ENCODE measurements at places on chromosomes 11 and 22.

- DNase-seq = no peak
Measured at GRCh38 chr11:120173019-120173705, 35.2 kb upstream of the TRIM29 start.

DNA sequence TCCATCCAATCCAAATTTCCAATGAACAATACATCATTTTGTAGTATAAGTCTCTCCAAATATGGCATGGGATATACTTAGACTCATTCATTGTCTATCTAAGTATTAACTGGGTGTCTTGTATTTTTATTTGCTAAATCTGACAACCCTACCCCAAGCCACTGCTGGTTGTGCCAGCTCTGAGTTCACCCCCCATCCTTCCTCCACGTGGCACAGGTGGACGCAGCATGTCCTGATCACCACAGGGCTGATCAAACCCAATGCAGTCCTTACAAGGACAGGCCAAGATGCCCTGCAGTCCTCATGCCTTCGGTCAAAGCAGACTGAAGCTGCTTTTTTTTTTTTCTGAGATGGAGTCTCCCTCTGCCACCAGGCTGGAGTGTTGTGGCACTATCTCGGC, 62.8 kb downstream of the SYN3 start:
- no peak for DNase-seq

GRCh38 chr11:70717936-70718595, 319.7 kb downstream of the CTTN start:
- DNase-seq = no peak

DNA sequence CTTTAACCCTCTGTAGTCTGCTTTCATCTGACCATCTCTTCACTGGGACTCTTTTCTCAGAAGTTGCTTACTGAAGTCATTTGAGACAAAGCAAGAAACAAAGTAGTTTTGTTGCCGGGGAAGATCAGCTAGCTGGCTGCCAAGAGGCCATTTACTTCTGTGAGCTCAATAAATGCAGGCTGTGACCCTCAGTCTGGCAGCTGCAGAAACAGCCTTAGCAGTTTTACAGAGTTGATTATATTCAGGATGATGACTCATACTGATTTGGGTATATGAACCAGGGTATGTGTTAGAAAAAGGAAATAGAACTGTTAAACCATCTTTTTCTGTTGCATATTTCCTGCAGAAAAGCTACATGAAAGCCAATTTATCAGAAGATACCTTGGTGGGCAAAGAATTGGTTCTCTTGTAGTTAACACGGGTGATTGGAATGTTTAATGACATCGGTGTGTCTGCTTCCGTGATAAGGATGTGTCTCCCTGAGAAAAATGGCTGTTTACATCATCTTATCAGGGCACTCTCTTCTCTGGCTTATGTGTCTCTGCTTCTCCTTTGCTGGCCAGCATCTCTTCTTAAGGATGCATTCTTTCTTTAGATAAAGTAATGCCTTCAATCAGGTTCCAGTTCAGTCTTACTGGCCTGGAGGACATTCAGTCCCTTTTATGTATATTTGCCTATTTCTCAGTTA, 18.5 kb downstream of the FIBIN start:
- no peak for DNase-seq

DNA sequence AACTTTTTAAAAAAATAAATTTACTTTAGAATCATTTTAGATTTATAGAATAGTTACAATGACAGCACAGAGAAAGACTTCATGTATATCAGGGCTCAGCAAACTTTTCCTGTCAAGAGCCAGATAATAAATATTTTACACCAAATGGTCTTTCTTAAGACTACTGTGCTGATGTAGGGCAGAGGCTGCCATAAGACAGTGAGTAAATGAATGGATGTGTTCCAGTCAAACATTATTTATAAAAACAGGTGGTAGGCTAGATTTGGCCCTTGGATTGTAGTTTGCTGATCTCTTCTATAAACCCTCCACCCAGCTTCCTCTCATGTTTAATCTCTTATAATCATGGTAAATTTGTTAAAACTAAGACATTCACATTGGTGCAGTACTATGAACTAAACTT, 33.0 kb downstream of the CECR2 start:
- no peak for DNase-seq

- no peak for DNase-seq
Measured at GRCh38 chr11:27783701-27784355, 83.6 kb upstream of the BDNF start.

- no peak for DNase-seq
Measured at GRCh38 chr11:80598905-80599304, 1158.1 kb upstream of the TENM4 start.

DNA sequence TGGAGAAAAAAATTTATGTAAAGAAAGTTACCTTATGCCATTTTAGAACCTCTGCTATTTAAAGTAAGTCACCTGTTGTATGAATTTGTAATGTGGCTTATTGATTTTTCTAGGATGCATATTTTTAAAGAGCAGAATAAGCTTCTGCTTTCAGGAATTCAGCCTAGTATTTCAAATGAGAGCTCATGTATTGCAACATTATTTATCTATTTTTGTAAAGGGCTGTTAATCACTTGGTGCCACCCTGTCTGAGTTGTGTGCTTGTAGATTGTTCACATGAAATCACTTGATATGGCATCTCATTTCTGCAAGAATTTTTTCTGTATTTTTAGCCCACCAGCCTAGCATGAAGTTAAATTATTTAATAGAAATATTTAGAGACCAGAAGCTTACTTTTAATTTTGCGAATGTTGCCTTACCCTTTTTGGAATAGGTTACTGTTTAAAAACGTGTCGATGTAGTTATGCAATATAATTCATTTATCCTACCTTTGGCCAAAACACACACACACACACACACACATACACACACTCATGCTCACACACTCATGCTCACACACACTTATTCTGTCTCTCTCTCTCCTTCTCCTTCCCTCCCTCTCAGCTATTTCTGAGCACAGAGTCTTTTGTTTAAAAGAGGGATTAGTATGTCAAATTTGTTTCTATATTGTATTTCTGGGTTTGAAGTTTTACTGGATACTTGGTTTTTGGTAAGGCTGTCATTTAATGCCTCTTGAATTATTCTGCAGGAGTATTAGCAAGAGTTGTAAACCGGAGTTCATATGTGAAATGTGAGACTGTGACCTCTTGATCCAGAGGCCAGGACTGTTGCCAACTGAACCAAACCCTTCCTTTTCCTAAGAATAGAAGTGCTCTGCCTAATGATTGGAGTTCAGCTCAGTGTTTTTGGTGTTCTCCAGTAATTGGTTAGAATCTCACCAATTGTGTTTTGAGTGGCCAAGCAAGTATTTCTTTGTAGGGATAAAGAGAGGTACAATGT, 34.4 kb downstream of the YAP1 start:
- DNase-seq = no peak

- no peak for DNase-seq
Measured at GRCh38 chr11:130223291-130223971, 63.8 kb downstream of the ST14 start.

DNA sequence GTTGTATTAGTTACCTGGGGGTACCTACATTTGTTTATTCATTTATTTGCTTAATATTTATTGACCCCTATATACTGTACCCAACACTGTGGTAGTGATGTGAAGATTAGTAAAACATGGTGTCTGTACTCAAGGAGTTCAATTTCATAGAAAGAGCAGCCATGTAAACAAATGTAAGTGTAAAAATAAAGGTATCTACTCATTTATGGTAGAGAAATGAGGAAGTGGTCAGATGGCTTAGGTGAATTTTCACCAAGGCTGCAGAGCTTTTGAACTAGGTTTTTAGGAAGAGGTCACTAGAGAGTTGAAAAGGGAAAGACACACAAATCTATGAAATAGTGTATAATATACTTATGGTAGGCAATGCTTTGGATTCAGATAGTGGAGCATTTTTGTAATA, 11.1 kb downstream of the CTR9 start:
- DNase-seq = no peak

GRCh38 chr11:45666648-45667642, 1.5 kb upstream of the CHST1 start:
- no peak for DNase-seq

- peak; percentile 5 for DNase-seq
Measured at GRCh38 chr11:124970925-124971324, 16.9 kb downstream of the CCDC15 start.

- no peak for DNase-seq
Measured at GRCh38 chr22:23053912-23054530, 16.3 kb upstream of the GNAZ start.

- DNase-seq = peak; percentile 26
Measured at GRCh38 chr11:121372671-121373429, 79.3 kb upstream of the SORL1 start.

GRCh38 chr22:45632791-45633515, 38.7 kb upstream of the ATXN10 start:
- DNase-seq = no peak

- DNase-seq = no peak
Measured at GRCh38 chr11:62010935-62011528, 43.6 kb upstream of the FTH1 start.

DNA sequence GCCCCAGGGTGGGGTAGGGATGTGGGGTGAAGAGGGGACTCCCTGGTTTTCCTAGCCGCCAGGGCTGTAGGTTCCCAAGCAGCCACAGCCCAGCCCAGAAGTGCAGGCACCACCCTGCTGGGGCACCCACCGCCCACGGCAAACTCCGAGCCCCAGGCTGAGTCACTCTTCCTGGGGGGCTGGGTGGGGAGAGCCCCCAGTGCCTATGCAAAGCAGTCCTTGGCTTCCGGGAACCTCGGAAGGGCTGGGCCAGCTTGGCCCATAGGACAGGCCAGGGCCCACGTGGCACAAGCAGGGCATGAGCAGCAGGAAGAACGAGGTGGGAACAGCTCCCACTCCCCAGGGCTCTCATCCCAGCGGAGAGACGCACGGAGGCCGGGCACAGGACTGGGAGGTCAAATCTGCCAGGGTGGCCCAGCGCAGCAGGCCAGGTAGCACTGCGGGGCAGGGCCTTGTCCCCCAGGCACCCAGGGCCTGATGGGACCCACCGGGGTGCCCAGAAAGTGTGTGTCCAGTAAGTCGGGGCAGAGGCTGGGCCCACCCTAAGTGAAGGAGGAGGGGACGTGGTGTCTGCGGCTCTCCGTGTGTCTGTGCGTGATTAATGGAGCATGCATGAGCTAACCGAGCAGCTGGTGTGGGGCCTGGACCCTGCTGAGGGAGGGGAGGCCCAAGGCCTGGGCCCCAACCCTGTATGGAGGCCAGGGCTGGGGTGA, 4.6 kb upstream of the IL17REL start:
- no peak for DNase-seq

DNA sequence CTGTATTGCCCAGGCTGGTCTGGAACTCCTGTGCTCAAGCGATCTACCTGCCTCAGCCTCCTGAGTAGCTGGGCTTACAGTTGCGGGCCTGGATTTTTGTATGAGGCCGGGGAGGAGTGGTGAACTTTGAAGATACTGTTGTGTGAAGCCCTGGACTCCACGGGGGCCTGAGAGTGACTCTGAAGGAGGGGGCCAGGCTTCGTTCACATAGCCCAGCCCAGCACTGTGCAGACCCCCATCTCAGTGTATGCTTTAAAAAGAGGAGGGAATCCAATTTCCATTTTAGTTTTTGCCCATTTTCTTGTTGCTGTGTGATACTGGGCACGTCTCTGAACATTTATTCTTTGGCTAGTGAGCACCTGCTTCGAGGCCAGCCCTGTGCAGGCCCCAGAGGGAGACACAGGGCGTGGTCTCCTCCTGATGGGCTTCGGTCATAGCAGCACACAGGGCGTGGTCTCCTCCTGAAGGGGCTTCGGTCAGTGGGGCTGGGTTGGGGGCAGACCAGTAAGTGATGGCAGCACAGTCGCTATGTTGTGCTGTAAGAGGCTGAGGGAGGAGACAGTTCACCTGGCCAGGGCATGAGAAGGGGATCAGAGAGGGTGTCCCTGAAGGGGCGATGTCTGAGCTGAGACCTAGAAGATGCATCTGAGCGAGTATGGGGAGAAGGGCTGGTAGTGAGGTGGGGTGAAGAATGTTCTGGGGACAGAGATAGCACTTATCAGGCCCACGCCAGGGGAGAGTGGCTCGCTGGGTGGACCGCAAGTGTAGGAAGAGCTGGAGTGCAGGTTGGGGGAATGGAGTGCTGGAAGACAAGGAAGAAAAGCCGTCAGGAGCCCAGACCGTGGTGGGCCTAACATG, 14.0 kb downstream of the SAMM50 start:
- no peak for DNase-seq

DNA sequence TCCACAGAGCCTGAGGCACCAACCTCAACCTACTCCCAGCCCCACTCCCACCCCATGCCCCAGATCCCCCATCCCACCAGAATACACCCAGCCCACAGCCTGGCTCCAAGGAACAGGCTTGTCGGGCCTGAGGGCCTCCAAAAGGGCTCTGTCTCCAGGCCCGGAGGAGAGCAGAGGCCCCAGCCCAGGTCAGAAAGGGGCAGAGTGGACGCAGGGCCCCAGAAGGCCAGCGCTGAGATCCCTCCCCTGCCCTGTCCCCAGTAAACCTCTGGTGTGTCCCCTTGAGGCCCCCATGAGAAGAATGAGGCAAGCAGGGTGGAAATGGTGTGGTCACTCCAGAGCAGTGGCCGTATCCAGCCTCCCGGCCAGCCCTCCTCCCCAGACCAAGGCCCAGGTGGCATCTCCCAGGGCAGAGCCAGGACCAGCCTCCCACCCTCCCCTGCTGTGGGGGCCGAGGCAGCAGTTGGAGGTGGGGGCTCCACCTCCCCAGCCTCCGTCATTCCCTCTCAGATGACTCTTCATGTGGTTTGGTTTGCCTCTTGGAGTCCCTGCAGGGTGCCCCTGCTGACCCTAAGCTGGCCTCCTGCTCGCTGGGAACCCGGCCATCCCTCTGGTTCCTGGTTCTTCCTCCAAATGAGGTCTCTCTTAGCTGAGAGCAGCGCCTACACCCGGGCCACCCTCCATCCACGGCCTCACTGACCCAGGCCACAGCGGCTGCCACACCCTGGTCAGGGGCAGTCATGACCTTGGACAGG, 195.0 kb downstream of the IGLL1 start:
- DNase-seq = no peak

GRCh38 chr11:118217575-118217974, 7.2 kb downstream of the JAML start:
- no peak for DNase-seq

DNA sequence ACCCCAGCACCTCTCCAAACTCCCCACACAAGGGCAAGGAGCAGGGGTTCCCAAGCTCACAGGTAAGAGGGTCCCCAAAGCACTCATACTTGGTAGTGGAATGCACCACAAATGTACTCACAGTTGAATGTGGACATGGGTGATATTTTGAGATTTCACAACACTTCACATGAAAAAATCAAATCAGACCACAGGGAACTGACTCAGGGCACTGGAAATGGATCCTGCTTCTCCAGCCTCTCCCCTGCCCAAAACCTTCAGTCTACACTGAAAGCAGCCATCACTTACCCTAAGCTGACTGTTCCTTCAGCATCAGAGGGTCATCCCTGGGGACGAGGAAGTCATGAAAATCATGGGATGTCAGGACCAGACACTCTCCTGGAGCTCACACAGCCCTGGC, 40.2 kb downstream of the SCGB1A1 start:
- peak; percentile 57 for DNase-seq

- no peak for DNase-seq
Measured at GRCh38 chr22:20123366-20124082, 6.5 kb upstream of the TRMT2A start.

- no peak for DNase-seq
Measured at GRCh38 chr11:73426219-73426850, 50.1 kb downstream of the RELT start.

Data from CD14-positive monocyte (primary cell).